ENCODE measurements at places on chromosomes 2 and 18.

GRCh38 chr2:223501641-223502040, 100.5 kb downstream of the SCG2 start:
- DNase-seq: no peak

DNA sequence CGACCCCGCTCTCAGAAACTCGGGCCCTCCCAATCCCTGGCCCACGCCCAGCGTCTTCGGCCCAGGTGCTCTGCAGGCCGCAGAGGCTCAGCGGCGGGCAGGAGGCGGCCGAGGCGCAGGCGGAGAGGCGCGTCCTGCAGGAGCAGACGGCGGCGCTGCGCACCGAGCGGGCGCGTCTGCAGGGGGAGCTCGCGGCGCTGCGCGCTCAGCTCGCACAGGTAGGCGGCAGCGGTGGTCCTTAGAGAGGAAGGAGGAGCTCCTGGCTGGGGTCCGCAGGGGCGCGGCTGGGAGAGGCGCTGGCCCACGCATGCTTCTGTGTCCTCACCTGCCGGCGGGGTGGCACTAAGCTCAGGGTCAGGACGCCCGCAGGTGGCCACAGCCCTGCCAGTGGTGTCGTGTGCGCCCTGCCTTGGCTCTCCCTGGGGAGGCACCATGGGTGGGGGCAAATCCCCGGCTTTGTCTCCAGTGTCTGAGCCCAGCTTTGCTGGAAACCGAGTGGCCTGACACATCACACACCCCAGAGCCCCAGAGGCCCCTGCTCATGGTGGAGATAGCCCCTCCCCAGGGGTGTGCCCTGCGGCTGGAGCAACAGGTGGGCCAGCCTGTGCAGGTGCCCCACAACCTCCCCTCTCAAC, 14.9 kb upstream of the SNED1 start:
- no peak for DNase-seq

DNA sequence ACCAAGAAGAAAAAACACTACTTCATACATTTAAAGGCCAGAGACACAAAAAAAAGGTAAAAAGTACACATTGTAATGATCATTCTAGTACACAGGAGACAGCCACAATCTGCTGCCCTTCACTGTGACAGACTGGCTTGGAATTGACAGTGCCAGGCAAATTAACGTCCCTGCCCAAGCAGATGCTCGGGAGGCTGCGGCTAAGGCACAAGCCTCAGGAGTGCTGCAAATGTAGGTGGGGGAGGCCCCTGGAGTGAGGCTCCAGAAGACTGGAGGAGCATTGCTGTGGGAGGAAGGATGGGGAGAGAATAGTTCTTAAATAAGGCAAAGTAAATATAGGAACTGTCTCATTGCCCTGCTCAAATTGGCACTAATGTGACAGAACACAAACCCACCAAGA, 18.6 kb downstream of the ERCC3 start:
- DNase-seq: no peak

GRCh38 chr2:55231546-55232083, 478 bp downstream of the CLHC1 start:
- no peak for DNase-seq

All from Panc1 (cell line).